ENCODE measurements at places on chromosomes 13 and 19. TPM values are rescaled to one million over a fixed set of nuclear protein-coding genes. Genes with fewer than 3 reads are reported as not detected.
A peak's percentile ranks its signal among the peaks of the same experiment; 100 is the strongest.

DNA sequence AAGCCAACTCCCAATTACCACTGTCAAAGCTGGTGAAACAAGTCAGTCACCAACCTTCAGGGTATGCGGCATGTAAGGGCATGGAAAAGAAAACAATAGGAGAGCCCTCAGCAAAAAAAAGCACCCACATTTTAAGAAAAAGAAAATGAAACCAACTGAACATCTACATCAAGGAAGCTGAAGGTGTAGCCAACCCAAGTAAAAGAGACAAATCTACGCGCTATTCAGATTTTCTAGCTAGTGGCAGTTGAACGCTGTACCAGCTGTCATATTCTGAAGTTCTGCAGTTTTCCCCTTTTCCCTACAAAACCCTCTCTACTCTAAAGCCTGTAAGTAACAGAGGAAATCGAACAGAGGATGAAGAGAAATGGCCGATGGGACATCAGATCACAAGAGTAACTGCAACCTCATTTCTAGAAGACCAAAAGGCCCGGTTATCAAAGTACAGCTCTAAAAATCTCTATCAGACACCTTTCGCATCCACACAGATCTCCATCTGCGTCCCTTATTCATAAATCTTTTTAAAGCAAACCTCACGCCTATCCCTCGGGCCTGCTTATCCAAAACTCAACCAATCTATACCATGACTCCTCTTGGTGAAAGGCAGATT is 1.4 kb downstream of the MYCBP2 start:
- no peak for DNase-seq

DNA sequence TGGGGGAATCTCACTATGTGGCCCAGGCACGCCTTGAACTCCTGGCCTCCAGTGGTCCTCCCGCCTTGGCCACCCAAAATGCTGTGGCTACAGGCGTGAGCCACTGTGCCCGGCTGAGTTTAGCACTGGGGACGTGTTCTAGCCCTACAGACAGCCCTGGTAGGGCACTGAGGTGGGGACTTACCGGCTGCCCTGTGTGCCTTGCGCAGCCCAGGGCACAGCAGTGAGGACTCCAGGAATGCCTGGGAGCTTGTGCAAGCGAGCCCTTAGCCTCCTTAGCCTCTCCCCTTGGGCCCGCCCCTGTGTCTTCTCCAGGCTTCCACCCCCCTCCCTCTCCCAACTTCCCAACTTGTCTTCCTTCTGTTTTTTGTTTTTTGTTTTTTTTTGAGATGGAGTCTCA is 21.0 kb downstream of the CCNE1 start:
- DNase-seq = no peak

DNA sequence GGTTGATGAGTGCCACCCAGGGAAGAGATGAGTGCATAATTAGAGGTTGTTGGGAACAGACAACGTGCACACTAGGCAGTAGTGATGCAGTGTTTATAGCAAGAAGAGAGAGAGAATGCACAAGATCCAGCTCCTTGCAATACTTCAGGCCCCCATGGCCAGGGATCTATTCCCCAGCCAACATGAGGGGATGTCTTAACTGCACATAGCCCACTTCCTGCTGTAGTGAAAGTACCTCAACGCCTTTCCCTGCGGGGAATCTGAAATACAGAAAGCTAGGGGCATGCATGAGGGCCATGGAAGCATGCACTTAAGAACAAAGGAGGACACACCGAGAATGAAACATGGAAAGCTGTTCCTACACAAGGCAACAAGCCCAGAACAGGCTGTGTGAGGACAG is 636.7 kb upstream of the GPC6 start:
- DNase-seq = no peak

DNA sequence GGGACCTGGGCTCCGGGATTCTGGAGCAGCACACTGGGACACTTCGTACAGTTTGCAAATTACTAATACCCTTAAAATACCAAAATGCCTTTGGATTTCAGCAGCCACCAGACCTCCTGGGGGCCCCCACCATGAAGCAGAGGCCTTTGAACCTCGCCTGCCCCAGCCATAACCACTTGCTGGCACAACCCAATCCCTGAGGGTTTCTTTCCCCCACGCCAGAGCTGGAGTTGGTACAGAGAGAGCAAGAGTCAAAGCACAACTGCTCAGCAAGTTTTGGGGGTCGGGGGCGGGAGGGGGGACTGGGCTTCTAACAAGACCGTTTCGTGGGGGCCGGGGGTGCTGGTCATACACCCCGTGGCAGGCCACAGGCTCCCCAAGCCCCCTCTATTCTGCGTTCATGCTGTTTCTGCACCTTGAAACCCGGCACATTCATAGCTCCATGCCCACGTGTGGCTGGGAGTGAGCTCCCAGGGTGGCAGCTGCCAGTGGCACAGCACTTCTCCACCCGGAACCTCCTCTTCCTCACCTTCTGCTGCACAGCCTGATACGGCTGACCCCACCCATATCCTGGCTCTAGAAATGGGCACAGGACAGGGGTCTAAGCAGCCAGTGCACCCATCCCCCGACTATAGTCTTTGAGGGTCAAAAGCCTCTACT is 17.1 kb downstream of the PLEKHF1 start:
- DNase-seq = no peak

DNA sequence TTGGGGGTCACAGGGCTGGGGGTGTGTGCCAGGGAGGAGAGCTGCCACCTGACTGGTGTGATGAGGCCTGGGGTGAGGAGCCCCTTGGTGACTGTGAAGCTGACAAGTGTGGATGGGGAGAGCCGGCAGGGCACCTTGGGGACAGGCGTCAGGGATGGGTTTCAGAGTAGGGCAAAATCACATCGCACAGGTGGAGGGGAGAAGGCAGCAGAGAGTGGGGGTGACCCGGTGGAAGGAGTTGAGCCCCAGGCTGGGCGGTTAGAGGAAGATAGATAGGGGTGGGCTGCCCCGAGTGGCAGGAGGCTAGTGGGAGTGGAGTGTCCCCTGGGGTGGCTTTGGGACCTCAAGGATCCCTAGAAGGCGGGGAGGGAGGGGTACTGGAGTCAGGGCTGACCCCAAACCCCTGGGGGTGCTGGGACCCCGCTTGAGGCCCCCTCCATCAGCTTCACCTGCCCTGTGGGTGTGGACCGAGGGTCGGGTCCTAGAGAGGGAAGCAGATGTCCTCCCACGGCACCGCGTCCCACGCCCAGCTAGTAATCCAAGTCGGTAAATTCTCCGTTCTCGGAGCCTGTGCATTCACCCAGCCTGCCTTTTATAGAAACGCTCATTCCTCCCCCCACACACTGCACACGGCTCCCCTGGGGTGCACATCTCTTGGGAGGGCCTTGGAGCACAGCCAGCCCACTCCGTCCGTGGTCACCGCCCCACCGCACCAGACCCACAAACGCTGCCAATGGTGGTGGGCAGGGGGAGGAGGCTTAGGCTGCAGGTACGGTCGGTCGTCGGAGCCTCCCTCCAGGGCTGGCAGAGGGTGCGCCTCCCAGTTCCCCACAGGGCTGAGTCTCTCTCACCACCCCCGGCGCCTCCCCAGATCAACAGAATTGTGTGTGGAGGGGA is 2.4 kb downstream of the CTXN1 start:
- DNase-seq = no peak

GRCh38 chr13:24672141-24673132 is 7.8 kb upstream of the ATP12A start:
- no peak for DNase-seq

- no peak for DNase-seq
These were observed 13.2 kb upstream of the LHFPL6 start for GRCh38 chr13:39616087-39616694.

- DNase-seq = no peak
These were observed 5.1 kb upstream of the NANOS2 start for GRCh38 chr19:45919678-45920077.

DNA sequence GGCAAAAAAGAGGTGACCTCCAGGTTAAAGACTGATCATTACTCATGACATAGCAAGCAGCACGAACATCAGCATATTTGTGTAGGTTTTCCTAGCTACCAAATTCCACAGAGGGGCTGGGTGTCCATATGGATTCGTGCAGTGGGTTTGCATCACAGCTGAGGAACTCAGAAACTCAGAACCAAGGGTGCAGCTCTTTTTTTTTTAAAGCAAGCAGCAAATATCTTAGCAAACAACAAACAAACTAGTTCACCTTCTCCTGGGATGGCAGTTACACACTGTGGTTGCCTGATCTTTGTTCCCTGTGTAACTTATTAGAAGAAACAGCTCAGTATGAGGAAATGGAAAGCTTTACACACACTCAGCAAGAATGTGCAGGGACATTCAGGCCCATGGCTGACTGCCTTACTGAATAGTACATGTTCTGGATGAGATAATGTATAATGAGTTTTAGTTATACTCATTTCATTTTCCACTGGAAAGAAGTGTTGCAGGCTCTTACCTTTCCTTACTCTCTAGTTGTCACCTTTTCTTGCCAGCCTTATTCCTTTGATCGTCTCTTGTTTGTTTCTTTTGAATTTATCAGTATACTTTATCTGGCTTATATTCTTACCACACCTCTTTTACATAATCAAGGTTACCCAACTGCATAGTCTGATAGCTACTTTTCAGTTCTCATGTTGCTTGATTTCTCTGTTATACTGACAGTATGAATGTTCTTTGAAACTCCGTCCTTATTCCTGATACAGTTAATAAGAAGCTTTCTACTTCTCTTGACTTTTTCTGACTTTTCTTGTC is 4.3 kb downstream of the NDFIP2 start:
- no peak for DNase-seq

DNA sequence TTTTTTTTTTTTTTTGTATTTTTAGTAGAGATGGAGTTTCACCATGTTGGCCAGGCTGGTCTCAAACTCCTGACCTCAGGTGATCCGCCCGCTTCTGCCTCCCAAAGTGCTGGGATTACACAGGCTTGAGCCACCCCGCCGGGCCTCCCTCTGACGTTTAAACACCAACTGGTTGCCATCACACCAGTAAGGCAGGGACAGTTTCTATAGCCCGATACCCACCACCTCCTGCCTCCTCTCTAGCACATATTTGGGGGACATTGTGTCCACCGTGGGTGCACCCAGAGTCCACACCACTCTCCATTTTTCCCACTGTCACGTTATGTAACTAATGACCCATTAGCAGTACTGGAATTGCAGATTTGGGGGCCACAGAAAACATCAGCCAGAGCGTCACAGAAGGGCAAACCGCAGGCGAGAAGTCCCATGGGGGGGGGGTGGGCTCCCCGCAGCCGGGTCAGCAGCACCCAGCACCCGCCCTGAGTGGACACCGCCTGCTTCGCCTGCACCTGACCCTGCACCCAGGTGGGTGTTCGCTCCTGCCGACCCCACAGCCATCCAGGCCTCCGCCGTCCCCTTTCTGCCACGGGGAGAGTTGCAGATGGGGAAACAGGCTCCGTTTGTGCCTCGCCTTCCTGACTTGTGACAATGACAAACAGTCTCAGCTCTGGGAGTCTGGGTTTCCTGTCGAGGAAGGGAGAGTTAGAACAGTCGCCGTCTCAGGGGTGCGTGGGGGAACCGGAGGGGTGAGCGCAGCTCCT is 3.6 kb downstream of the ONECUT3 start:
- no peak for DNase-seq

DNA sequence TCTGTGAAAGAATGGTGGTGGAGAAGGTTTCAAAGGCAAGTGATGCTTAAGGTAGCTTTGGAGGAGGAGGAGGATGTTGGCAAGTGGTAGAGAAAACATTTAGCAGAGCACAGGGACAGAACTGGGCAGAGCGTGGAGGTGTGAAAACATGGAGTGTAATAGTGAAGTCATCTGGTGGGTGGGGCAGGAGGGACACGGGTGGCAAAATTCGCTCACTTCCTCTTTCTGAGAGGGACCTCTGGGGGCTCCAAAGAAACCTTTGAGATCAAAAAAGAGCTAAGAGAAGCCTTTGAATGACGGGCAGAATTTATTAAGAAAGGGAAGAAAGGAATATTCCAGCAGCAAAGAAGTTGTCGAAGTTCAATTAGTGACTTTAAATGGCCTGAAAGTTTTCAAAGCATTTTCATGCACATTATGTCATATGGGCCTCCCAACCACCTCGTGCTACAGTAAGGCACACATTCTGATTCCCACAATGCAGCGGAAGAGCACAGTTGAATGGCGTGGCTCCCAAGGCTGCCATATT is 82.8 kb downstream of the STARD13 start:
- no peak for DNase-seq

GRCh38 chr13:80116107-80116506 is 224.8 kb downstream of the SPRY2 start:
- DNase-seq = no peak

DNA sequence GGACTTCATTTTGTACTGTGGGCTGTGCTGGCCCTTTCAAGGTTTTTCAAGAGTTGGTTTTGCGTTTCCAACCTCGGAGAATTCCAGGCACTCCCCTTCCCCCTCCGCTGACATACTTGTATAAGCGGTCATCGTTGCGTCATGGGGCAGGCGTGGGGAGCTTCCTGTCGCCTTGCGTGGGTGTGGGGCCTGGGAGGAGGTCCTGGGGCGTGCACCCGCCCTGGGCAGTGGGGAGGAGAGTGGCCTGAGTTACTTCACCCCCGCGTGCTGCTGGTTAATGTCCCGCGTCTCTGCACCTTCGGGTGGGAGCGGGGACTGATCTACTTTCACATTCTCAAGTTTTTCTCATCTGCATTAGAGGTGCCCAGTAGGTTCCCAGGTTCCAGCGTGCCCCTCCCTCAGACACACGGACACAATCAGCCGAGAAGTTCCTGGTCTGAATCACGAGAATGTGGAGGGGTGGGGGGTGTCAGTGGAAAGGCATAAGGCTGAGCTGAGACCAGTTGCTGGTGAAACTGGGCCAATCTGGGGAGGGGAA is 4.1 kb downstream of the IER2 start:
- DNase-seq = peak; percentile 95

- no peak for DNase-seq
These were observed 27.7 kb downstream of the TMEM161A start for GRCh38 chr19:19110410-19111135.

GRCh38 chr19:35519291-35519690 is 5.8 kb upstream of the DMKN start:
- DNase-seq = no peak

DNA sequence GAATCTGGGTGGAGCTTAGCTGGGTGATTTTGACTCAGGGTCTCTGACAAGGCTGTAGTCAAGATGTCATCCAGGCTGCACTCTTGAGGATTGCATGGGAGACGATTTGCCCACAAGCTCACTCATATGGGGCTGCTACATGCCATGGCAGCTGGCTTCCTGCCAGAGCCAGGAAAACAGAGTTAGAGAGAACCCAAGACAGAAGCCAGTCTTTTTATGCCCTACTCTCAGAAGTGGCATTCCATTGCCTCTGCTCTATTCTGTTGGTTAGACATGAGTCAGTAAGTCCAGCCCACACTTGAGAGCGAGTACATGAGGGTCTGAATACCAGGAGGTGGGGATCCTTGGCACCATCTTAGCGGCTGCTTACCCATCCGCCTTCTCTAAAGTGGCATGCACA is 9.5 kb downstream of the POLR1D start:
- no peak for DNase-seq

The OR7A5 gene
- not detected for total RNA-seq

The RPS16 gene
- 1,176 TPM for total RNA-seq

The ZNF69 gene
- total RNA-seq = 4.7 TPM

The SULT2B1 gene
- total RNA-seq = 0.22 TPM

The GFY gene
- not detected for total RNA-seq

The ZNF99 gene
- total RNA-seq = 0.05 TPM

The CCL25 gene
- not detected for total RNA-seq

The NLRP9 gene
- not detected for total RNA-seq

The ZNF667 gene
- total RNA-seq = 5.0 TPM
